Posterior vena cava (tissue), 2 donors: ENCODE measurements at places on chromosomes 7 and 10. TPM values are rescaled to one million over a fixed set of nuclear protein-coding genes. Genes with fewer than 3 reads are reported as not detected.

HKDC1 gene
- total RNA-seq: 0.09 TPM

HABP2 gene
- not detected for total RNA-seq

PPP1R3C gene
- 51.2 TPM for total RNA-seq

PTF1A gene
- total RNA-seq: not detected

AQP1 gene
- 388 TPM for total RNA-seq

RNF32 gene
- not detected for total RNA-seq

EVX1 gene
- not detected for total RNA-seq
